ENCODE measurements at places on chromosomes 5 and 9. TPM values are rescaled to one million over a fixed set of nuclear protein-coding genes. Genes with fewer than 3 reads are reported as not detected.

GRCh38 chr5:171979606-171980005, 26.8 kb downstream of the FBXW11 start:
- no peak overlapping the region for H3K4me3 ChIP-seq
- peaks cover 42% of the 10 kb centered on the region for H3K36me3 ChIP-seq
- H3K4me1 ChIP-seq = peaks cover 19% of the 10 kb centered on the region
- H3K27me3 ChIP-seq = no peaks in the 10 kb centered on the region
- no peak for DNase-seq

- no peak for DNase-seq
- H3K27ac ChIP-seq = no peak overlapping the region
- peaks cover 8% of the 10 kb centered on the region for H3K27me3 ChIP-seq
Measured at GRCh38 chr9:110317911-110318310, 19.8 kb downstream of the TXNDC8 start.

Gene PCDHGB1
- total RNA-seq = not detected

Gene SLC36A2
- not detected for total RNA-seq

DNA sequence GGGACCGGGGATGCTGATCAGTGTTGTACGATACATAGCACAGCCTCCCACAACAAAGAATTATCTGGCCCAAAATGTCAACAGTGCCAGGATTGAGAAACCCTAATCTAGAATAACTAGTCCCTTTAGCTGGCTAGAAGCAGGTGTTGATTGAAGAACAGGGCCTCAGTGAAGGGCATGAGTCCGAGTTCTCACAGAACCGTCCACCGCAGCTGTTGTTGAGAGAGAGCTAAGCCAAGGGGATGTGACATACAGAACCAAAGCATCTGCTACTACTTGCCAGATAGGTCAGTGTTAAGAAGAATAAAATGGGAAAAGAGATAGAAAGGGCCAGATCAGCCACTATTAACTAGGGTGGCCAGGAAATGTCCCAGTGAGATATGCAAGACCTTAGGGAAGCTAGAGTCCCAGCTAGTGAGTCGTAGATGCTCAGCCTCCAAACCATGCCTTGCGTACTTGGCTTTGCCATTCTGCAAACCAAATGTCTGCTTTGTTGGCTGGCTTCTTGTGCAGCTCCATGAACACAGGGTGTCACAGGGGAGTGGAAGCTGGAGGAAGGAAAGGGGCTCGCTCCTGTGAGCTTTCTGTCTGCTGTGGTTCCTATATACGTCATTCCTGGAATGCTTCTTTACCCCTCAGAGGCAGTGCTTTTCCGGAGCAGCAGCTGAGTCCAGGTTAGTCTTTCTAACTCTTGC, 68.9 kb downstream of the FBXO38 start:
- H3K27ac ChIP-seq = no peak overlapping the region
- H3K4me1 ChIP-seq = no peaks in the 10 kb centered on the region
- H3K27me3 ChIP-seq = no peaks in the 10 kb centered on the region
- H3K4me3 ChIP-seq = no peak overlapping the region

Gene RBM27
- total RNA-seq = 21.5 TPM

Gene HRH2
- total RNA-seq = 29.0 TPM
